ENCODE measurements at places on chromosomes 16 and 17.

DNA sequence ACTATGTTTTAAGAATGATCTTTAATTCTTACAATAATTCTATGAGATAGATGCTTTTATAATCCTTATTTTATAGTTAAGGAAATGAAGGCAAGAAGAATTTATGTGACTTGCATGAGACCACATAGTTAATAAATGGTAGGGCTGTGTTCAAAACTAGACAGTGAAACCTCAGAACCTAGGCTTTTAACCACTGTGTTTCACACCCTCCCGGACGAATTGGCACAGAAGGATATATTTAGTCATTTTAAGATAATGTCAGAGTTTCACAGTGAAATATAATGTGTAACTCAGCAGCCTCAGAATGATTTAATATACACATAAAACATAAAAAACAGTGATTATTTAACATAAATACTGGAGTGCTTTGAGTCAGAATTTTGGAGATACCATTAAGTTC is 57.0 kb downstream of the NSRP1 start:
- no peak for DNase-seq

DNA sequence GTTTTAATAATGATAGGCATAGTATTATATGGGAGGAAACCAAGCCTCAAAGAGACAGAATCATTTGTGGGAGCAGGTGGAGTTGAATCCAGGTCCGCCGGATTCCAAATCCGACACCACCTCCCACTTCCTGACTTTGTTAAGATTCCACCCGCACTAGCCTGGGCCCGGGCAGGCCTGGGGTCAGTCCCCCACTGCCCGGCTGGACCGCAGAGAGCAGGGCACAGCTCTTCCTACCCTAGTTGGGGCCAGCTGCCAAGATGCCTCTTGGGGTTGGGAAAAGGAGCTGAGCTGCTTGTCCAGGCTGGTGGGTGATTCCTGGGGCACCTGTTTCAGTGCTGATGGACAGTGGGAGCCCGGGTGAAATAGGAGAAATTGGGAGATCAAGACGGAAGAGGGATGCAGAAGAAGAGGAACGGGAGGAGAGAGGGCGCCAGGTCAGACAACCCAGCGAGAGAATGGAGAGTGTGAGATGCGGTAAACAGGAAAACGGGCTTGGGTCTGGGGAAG is 53.9 kb downstream of the OR1D5 start:
- DNase-seq, result no peak

DNA sequence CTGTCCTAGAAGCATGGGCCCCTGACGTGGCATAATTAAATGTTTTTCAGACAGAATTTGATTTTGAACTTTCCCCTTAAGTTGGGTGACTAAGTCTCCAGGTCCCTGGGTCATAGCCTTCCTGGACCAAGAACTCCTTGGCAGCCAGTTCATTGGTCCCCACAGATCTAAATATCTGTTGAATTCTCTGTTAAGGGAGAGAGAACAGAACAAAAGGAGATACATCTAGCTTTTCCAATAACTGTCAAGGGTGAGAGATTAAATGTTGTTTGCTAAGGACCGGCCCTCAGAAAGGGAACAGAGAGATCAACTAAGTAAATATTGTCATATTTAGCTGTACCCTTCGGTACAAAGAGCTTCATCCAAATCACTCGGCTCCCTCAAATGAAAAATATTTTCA is 78.2 kb upstream of the NOL11 start:
- no peak for DNase-seq

GRCh38 chr17:77927777-77928518 is 30.6 kb upstream of the TNRC6C start:
- no peak for DNase-seq

- peak; percentile 28 for DNase-seq
Observed at GRCh38 chr16:9091867-9092281, 430 bp downstream of the HAPSTR1 start.

DNA sequence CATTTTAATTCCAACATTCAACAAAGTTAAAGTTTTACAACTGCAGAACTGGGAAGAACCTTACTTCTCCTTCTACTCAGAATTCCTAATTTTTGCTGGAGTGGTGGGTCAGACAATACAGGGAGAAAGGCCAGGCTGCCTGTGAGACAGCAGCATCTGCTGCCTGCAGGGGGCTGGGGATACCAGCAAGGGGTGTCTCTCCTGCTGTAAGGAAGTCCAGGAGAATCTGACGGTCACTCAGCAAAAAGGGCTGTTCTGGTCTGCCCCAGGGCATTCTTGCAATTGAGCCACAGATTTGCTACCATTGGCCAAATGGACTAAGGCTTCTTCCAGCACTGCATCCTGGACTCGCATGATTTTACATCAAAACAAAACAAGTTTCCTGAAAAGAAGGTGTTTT is 426.6 kb upstream of the CDH11 start:
- DNase-seq, result peak; percentile 47

- DNase-seq, result no peak
Observed at GRCh38 chr17:2635675-2636074, 42.2 kb downstream of the PAFAH1B1 start.

- no peak for DNase-seq
Observed at GRCh38 chr17:79137015-79137788, 62.6 kb downstream of the ENGASE start.

DNA sequence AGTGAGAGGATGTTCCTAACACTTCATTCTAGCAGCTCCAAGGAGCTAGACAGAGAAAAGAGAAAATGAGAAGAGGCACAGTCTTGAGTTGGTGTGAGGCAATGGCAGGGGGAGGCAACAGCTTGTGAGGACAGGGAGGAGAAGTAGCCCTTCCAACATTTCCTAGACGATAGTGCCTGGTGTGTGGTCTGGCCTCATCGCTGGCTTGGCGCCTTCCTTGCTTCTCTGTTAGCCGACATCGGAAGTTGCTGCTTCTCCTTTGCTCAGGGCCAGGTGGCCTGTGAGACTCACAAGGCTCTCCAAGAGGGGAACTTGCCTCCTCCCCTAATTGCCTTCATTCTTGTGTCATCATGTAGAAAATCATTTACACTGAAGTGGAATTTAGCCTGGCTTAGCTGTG is 208.7 kb downstream of the MAP2K4 start:
- DNase-seq, result no peak

DNA sequence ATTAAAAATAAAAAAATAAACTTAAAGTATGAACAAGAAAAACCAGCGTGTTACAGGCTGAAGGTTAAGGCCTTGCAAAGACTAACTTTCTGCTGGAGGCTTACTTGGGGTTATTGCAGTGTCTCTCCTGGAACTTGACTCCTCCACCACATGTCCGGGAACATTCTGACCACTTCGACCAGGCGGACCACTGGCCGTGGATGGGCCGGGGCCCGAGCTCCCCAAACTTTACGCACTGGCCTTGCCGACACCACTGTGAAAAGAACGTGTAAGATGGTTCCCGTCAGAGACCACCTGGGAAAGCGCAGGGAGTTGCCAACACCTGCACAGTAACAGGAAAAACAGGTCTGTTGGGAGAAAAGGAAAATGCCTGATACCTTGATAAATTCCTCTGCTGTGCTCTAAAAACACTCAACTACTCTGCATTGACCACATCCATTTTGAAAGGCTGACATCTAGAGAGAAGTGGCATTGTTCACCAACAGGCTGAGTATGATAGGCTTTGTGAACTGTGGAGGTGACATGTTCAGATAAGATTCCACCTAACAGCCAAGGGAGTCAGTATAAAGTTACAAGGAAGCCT is 99.1 kb downstream of the ADAMTS18 start:
- DNase-seq, result no peak

GRCh38 chr16:4404967-4405696 is 11.3 kb downstream of the CORO7 start:
- no peak for DNase-seq

GRCh38 chr17:39231091-39231561 is 5.4 kb upstream of the STAC2 start:
- DNase-seq, result no peak

DNA sequence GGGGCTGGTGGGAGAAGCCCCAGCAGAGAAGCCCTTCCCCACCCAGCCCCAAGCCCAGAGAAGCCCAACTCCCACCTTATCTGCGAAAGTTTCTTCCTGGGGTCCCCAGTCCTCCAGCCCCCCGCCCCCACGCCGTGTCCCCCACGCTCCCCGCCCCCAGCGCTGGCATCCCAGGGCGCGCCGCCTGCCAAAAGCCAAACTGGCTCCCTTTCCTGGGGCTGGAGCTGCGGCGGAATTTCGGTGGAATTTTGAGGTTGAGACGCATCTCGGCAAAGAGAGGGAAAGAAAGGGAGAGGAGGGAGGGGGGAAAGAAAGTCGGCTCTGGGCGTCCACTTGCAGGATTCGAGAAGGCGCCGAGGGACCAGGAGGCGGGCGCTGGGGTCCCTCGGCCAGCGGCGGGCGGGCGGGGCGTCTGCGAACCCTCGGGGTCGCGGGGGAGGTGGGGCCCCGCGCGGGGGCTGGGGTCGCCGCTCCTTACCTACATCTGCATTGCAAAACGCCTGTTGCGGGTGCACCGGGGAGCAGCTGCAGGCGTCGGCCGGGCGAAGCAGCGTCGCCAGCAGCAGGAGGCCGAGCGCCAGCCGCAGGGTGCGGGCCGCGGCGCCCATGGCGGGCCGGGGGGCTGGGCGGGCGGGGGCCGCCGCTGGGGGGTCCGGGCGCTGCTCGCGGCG is 571 bp downstream of the TIMP2 start:
- peak; percentile 51 for DNase-seq

GRCh38 chr17:62898239-62898864 is 67.7 kb upstream of the TANC2 start:
- peak; percentile 55 for DNase-seq

DNA sequence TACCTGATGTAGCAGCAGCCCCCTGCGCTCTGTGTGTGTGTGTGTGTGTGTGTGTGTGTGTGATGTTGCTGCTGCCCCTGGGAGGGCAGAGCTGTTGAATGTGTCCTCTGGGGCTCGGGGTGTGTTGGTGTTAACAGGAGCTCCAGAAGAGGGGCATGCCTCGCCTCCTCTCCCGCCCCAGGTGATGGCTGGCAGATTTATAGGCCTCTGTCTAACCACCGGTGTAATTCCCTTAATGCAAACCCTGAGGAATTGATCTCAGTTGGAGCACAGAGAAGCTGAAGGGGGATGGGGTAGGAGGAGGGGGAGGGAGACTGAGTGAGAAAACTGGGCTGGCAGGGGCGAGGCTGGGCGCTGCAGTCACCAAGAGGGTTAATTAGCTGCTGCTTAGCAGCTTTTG is 10.0 kb downstream of the CACNA1G start:
- DNase-seq, result no peak

DNA sequence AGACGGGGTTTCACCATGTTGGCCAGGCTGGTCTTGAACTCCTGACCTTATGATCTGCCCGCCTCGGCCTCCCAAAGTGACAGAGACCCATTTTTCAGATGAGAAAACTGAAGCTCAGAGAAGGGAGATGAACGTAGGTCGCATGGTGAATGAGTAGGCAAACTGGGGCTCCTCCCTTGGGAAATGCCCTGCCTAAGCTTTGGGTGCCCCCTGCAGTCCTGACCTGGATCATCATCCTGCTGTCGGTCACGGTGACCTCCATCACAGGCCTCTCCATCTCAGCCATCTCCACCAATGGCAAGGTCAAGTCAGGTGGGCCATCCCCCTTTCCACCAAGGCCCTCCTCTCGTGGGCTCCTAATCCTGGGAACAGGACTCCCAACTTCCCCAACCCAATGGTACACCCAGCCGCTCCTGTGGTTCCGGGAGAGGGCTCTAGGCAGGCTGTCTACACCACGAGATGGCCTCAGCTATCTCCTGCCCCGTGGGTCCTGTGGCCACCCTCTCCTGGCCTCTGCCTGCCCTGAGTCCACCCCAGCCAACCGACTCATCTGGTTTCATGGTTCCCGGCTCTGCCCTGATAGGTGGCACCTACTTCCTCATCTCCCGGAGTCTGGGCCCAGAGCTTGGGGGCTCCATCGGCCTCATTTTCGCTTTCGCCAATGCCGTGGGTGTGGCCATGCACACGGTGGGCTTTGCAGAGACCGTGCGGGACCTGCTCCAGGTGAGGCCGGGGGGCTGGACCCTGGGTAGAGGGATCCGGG is 4.7 kb downstream of the SLC12A3 start:
- peak; percentile 42 for DNase-seq

DNA sequence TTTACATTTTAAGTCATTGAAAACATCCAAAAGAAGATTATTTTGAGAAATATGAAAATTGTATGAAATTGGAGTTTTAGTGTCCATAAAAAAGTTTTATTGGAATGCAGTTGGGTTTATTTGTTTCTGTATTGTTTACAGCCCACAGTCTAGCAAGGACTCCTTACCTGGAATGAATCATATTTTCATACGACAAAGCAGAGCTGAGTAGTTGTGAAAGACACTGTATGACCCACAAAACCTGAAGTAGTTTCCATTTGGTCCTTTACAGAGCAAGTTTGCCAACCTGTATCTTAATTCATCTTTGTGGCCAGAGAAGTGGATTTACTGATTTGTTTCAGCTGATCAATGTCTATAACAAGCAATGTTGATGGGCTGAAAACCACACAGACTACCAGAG is 10.3 kb downstream of the CCL18 start:
- no peak for DNase-seq

DNA sequence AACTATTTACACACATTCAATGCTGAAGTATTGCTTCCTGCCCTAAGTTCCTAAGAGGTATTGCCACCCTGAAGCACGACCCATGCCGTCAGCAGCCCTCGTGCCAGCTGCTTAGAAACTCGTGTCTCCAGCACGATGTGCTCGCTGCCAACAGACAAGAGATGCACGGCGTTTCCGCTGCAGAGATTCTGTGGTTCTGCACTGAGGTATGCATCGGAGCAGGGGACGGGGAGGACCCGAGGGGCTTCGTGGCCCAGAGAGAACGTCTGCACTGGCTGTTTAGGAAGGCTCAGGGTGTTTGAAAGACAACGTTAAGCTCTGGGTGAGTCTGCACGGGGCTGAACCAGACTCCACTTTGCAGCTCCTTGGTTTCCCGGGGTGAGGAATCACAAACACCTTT is 82.7 kb upstream of the CREBBP start:
- DNase-seq, result no peak

- peak; percentile 37 for DNase-seq
Observed at GRCh38 chr17:32876417-32877163, at the start of gene MYO1D. Gene MYO1D, minus strand, starts transcription at chr17:32877124. Its CDS starts 252 bp downstream, at chr17:32876872.

- no peak for DNase-seq
Observed at GRCh38 chr17:39183045-39183444, 14.4 kb downstream of the CACNB1 start.

All from EL (cell line).